ENCODE measurements at places on chromosomes 13 and 19. TPM values are rescaled to one million over a fixed set of nuclear protein-coding genes. Genes with fewer than 3 reads are reported as not detected.

Gene PLEKHG2
- total RNA-seq: 36.9 TPM

Gene ADGRL1
- 55.6 TPM for total RNA-seq

Gene SMAD9
- total RNA-seq: 20.5 TPM

Gene KLK8
- total RNA-seq: not detected

Gene THSD1
- total RNA-seq: 20.5 TPM

Gene KLK11
- not detected for total RNA-seq

Gene CYP4F3
- total RNA-seq: 0.33 TPM

Gene CLEC4G
- 0.50 TPM for total RNA-seq

Gene ZNF541
- total RNA-seq: 0.50 TPM

Gene SIGLEC5
- 0.44 TPM for total RNA-seq

Gene UBE2L5
- not detected for total RNA-seq

Gene MYBPC2
- total RNA-seq: 3.5 TPM

Gene CLEC4M
- 0.33 TPM for total RNA-seq

- no peak for DNase-seq
Observed at GRCh38 chr19:41264581-41265394, 616 bp downstream of the HNRNPUL1 start.

DNA sequence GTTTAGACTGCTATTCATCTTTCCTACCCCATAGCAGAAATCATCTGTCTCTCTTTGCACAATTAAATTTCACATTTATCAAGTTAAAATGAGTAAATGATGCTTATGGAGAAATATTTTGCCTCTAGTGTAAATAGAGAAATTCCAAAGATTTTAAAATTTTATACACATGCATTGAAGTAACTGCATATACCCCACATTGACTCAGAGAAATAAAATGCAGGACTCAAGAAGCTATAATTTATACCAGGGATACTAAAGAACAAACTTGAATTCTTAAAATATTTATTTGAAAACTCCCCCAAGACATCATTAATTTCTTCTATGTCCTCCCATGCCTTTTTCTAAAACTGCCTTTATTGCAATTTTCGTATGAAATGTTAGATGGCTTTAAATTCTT lies 165.8 kb downstream of the DIAPH3 start:
- DNase-seq: no peak

- DNase-seq: no peak
Observed at GRCh38 chr19:8459095-8459494, 14.3 kb downstream of the HNRNPM start.

- DNase-seq: no peak
Observed at GRCh38 chr13:77415253-77416071, 88.6 kb upstream of the MYCBP2 start.

- no peak for DNase-seq
Observed at GRCh38 chr13:90276216-90276615, 1071.3 kb upstream of the MIR17HG start.

GRCh38 chr13:25743421-25743820 lies 308.4 kb downstream of the SHISA2 start:
- DNase-seq: no peak

GRCh38 chr13:33262997-33263396 lies 22.6 kb downstream of the STARD13 start:
- DNase-seq: no peak

- no peak for DNase-seq
Observed at GRCh38 chr13:43339145-43339804, 315.9 kb downstream of the DNAJC15 start.

GRCh38 chr13:66977161-66977560 lies 253.0 kb downstream of the PCDH9 start:
- peak; percentile 70 for DNase-seq

DNA sequence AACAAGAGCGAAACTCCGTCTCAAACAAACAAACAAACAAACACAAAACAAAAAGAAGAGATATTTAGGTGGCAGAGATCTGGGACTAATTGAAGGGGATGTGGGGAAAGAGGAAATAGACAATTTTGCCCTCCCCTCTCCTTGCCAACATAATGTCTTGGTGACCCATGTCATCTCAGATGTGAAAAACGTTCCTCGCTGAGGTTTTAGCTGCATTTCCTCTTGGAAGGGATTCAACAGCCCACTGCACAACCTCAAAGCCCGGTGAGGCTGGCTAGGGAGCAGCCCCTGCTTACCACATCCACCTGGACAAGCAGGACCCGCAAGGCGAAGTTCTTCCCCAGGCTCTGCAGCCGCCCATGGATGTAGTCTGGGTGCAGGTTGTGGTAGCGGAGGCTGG lies 4.9 kb downstream of the ERCC1 start:
- no peak for DNase-seq

- no peak for DNase-seq
Observed at GRCh38 chr19:4699826-4700692, 23.6 kb downstream of the DPP9 start.

- no peak for DNase-seq
Observed at GRCh38 chr19:43300206-43300605, 30.9 kb upstream of the PSG9 start.

DNA sequence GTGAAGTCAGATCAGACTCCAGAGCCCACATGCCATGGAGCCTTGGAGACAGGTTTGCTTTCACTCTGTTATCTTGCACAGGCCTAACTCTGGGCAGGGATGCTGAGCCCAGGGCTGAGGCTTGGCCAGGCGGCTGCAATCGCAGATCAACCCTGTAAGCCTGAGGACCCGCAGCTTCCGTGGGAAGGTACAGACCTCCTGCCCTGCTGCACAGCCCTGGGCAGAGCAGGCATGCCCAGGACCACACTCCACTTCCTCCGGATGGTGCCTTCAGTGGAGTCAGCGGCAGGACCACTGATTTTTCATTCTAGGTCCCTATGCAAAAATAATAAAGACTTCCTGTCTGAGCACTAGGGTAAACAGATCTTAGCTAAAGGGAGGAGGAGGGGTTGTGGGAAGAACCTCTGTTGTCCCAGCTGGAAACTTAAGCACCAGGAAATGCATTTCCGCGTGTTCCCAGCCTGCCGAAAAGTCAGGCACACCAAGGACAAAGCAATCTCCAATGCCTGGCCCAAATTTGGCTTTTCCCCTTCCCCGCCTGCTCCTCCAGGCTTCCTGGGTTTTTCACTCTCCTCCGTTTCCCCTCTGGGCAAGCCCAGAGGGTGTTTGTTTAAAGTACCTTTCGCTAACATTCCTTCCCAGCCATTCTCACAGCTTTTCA lies 87.3 kb downstream of the KCTD15 start:
- DNase-seq: no peak

GRCh38 chr13:21033212-21033840 lies 28.1 kb downstream of the LATS2 start:
- DNase-seq: peak; percentile 96

GRCh38 chr19:48511800-48512503 lies at the start of gene LMTK3:
Gene LMTK3, minus strand, starts transcription at chr19:48511835. Its CDS starts 259 bp downstream, at chr19:48511576.
- DNase-seq: peak; percentile 72

- peak; percentile 63 for DNase-seq
Observed at GRCh38 chr19:13691569-13692435, 72.5 kb upstream of the MRI1 start.

DNA sequence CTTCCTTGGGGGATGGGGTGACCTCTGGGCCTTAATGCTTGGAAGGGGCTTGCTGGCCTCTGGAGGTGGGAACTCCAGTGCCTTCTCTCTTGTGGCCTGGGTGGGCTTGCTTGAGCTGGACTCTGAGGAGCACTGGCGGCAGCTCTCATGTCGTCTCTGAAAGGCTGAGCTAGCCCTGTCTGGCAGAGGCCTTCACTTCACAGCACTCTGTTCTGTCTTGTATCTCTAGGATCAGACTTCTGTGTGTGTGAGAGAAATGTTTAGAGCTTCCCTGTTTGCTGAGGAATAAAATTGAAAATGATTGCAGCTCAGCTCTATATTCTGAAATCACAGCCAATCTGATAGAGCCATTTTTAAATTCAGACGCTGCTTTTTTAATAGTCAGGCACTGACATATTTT lies 185.3 kb downstream of the KCNRG start:
- no peak for DNase-seq

- no peak for DNase-seq
Observed at GRCh38 chr19:28067882-28068281, 1145.1 kb downstream of the UQCRFS1 start.

GRCh38 chr13:103287659-103288058 lies 221.4 kb upstream of the SLC10A2 start:
- no peak for DNase-seq

DNA sequence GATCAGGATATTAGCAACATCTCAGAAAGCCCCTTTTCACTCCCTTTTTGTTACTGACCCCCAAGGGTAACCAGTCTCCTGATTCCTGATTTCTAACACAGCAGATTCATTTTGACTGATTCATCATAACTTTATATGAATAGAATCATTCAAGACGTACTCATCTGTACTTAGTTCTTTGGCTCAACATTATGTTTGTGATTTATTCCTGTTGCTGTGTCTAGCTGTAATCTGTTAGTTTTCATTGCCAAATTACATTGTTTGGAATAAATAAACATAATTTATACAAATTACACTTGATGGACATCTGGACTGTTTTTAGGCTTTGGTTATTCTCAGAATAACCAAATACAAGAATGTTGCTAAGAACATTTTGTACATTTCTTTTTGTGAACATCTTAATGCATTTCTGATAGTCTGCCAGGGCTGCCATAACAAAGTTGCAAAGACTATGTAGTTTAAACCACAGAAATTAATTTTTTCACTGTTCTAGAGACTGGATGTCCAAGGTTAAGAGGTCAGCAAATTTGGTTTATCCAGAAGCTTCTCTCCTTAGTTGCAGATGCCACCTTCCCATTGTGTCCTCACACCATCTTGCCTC lies 62.8 kb upstream of the EDNRB start:
- no peak for DNase-seq

GRCh38 chr13:88461272-88462009 lies 790.3 kb downstream of the SLITRK5 start:
- DNase-seq: no peak

DNA sequence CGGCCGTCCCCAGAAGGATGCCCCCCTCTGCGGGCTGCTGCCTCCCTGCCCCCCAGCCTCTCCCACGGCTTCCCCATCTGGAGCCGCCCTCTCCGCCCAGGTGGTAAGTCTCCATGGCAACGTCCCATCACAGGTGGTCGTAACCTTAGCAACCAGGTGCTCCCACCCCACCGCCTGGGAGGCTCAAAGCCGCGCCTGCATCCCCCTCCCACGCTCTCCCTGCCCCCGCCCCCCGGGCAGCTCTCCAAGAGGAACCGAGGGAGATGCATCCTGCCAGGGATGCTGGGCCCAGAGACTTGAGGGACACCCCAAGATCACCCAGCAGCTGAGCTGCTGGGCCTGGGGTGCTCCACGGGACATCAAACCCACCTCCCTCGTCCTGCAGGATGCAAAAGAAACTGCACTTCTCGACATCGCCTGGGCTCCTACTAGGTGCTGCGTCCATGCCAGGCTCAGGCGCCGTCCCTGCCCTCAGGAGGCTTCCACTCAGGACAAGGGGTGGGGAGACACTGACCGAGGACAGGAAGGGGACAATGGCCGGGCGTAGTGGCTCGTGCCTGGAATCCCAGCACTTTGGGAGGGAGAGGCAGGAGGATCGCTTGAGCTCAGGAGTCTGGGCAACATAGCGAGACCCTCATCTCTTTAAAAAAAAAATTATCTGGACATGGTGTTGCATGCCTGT lies 5.0 kb upstream of the LINGO3 start:
- DNase-seq: no peak

DNA sequence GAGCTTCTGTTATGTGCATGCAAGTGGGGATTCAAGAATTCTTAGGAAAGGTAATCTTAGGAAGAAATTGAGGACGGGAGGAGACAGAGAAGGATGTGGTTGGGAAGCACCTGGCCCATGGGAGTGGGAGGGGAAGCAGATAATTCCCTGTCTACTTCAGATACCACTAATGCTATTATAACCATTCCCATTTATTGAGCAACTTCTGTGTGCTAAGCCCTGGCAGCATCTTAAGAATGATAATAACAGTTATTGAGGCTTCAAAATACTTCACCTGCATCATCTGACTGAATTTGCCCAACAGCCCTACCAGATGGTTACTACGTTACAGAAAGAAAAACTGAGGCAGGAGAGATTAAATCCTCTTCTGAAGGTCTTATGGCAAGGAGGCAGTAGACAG lies 1.4 kb downstream of the EPS8L1 start:
- DNase-seq: no peak

GRCh38 chr19:54460230-54461005 lies 3.2 kb downstream of the LENG9 start:
- DNase-seq: no peak

GRCh38 chr13:21137696-21138095 lies 38.7 kb downstream of the SKA3 start:
- DNase-seq: no peak

DNA sequence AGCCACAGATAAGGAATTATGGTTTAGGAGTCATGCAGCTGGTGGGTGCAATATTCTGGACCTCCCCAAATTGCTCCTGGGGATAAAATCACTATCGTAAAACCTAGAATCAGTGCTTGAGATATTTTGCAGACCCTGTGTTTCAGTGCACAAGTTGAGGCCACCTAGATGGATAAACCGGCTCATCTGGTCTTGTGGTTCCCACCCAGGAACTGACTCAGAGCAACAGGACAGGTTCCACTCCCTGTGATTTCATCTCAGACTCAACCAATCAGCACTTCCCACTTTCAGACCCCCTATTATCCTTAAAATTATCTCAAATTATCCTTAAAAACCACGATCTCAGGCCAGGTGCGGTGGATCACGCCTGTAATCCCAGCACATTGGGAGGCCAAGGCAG lies 21.0 kb downstream of the FBXL12 start:
- DNase-seq: no peak

DNA sequence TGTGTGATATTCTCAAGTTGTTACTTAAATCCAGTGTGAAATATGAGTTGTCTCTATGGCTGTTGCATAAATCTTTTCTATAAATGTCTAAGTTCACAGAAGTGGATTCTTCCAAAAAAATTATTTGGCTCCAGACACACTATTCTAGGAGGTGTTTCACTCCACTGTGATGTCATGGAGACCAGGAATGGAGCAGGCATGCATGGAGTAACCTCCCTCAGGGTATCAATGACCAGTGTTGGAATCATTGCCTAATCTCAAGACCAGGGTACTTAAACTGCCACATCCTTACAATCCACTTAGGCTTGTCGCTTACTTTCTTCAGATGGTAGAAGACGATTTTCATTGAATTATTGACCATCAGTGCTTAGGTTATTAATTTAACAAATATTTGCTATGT lies 55.4 kb downstream of the LRRC63 start:
- no peak for DNase-seq

GRCh38 chr19:42201489-42202289 lies 15.8 kb downstream of the DEDD2 start:
- DNase-seq: no peak

- no peak for DNase-seq
Observed at GRCh38 chr19:16883522-16883921, 5.3 kb upstream of the F2RL3 start.

DNA sequence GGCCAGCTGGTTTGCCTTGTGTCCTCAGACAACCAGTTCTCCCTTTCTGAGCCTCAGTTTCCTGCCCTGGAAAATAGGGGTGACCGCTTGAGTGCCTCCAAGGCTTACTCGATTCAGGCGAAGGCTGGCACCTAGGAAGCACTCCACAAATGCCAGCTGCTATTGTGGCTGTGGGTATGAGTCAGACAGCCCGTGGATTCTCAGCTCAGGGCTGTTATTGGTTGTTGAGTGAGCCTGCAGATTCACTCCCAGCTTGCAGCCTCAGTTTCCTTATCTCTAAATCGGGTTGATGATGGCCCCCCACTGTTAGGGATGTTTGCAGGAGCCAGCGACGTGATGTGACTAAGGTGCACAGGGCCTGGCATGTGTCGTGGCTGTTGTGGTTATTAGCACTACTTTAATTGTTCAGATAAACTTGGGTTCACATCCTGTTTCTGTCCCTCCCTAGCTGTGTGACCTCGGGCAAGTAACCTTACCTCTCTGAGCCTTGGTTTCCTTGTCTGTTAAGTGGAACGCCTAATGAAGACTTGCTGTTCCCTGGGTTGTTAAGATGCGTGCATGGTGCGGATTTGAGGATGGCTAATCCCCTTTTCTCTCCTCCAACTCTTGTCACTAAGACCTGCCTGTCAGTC lies 2.4 kb downstream of the MARK4 start:
- DNase-seq: no peak

Data from spinal cord (tissue), 10 donors.